ENCODE measurements at places on chromosomes 12 and 14.

DNA sequence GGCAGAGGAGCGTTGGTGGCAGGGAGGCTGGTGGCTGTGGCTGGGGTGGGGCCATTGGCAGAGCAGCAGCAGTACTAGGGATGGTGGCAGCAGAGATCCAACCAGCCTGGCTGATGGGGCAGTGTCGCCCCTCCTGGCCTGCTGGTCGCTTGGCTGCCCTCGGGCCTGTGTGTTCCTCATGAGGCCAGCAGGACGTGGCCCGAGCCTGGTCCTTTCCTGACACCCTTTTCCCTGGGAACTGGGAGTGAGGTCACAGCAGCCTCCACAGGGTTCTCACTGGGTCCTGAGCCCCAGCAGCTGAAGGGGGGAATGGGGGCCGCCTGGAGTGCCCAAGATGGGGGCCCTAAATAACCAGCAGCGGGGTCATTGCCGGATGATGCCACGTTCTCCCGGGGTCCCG is 46.1 kb downstream of the KIF26A start:
- no peak for DNase-seq

DNA sequence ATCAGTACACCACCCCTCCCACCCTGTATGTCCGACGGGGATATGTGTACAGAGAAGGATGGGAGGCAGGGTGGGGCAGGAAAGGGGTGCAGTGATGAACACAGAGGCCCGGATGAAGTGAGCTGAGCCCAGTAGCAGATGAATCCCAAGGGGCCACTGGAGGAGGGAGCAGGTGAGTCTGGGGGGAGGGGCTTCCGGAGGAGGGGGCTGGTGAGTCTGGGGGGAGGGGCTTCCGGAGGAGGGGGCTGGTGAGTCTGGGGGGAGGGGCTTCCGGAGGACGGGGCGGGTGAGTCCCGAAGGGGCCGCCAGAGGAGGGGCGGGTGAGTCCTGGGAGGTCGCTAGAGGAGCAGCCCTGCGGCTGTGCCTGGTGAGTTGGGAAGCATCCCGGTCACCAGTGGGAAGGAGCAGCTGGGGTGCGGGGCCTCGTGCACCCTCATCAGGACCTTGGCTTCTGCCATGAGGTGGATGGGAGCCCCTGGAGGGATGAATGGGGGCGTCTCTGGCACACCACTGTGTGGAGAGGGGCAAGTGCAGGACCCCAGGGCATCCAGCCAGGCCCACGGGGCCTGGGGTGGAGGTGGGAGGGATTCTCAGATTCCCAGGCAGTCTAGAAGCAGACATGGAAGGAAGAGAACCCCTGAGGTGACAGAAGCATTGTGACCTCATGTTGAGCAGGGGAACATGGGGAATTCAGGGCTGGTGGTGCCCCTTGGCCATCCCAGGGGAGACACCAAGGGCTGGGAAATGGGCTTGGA is 14.0 kb downstream of the BEGAIN start:
- no peak for DNase-seq

DNA sequence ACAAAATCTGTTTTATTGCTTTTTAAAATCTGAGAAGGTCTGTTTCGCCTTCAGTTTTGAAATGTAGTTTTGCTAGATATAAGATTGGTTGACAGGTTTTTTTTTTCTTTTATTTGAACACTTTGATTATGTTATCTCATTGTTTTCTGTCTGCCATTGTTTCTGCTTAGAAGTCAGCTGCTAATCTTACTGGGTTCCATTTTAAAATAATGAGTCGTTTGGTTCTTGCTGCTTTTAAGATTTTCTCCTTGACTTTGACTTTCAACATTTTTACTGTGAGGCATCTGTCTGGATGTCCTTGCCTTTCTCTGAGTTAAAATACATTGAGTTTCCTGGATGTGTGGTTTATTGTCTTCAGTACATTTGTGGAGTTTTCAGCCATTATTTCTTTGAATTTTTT is 56.7 kb downstream of the ADIPOR2 start:
- DNase-seq, result no peak

DNA sequence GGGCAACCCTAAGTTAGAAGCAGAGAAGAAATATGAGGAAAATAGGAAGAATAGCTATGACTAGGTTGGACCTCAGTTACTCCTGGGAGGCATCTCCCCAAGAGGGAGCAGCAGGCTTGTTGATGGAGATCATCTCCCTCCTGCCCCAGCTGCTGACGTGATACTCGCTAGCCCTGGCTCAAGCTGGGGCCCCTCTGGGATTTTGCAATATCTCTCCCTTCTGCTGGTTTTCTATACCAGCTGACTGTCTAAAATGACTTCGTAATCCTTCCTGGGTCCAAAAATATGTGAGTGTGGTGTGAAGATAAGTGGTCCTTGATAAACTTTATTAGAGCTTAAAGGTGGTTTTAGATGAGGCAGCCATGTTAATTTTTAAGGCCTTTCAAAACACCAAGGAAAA is 4.5 kb upstream of the HECTD4 start:
- peak; percentile 84 for DNase-seq

DNA sequence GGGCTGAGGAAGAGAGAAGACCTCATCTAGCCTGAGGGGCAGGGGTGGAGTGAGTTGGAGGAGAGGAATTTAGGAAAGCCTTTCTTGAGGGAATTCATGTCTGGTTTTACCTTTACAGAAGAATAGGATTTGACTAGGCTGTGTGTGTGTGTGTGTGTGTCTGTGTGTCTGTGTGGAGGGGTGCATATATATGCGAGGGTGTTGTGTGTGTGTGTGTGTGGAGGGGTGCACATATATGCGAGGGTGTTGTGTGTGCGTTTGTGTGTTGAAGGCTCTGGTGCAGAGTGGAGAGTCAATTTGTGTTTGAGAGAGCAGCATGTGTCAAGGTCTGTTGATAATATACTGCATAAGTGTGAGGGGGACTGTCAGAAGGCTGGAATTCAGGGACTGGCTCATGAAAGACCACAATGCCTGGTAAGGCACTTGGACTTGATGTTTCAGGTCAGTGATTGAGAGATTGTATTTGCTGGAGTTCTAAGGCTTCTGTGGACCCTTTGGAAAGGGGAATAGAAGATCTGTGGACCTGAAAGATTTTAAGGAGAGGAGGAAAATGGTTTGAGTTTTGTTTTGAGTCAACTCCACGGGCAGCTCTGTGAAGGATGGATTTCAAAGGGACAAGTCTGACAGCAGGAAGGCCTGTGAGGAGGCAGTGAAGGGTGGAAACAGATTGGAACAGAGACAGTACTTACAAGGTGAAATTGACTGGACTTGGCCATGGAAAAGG is 34.6 kb downstream of the TBC1D30 start:
- no peak for DNase-seq

- no peak for DNase-seq
These were observed 524 bp upstream of the CDK4 start for GRCh38 chr12:57752668-57753000.

DNA sequence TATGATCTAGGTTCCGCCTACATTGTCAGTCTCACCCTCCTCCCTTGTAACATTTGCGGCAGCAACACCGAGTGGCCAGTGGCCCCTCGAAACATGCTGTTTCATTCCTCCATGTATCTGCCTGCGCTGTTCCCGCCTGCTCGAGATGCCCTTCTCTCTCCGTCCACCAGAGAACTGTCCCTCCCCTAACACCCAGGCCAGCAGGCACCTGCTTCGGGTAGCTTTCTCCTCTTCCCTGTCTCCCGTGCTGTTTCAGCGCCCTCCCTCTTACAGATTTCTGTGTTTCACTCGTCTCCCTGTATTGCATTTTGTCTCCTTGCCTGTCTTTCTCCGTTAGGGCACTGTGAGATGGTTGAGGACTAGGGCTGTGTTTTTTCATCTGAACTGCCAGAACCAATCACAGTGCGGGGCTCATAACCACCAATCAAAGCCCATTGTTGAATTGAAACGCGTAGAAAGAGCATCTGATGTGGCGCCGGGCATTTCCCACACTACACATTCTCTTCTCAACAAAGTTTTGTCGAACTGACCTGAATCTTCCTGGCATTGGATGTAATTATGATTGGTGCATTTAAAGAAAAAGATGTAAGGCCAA is 40.9 kb upstream of the ELK3 start:
- DNase-seq, result no peak

- no peak for DNase-seq
These were observed 82.3 kb upstream of the ST8SIA1 start for GRCh38 chr12:22416801-22417200.

- peak; percentile 47 for DNase-seq
These were observed 89.0 kb upstream of the BCL11B start for GRCh38 chr14:99360774-99361595.

- DNase-seq, result no peak
These were observed 2.2 kb upstream of the DCD start for GRCh38 chr12:54650409-54650808.

DNA sequence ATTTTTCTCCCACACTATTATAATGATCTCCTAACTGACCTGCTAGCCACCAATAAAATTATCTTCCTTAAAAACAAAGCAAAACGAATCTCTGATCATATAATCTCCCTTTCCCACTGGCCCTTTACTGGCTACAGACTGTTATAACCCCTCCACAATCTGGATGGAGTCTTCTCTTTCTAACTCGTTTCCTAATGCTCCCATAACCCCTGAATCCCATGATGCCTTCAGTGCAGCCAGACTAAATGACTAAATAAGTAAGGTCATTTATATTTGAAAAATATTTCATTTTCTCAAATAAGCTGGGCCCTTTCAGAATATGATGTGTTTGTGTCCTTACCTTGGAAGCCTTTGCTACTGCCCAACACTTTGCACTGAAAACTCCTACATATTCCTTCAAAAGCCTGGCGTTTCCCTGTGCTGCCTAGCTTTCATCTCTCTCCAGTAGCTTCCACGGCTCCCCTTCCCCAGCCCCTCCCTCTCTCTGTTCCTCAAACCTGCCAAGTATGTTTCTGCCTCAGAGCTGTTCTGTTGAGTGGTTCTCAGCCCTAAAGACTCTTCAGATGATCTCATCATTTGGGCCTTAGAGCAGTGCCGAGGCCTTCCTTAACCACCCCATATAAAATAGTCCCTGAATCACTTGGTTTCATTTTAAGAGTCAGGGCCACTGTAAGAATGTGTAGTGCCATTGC is 91.7 kb downstream of the MYRFL start:
- no peak for DNase-seq

DNA sequence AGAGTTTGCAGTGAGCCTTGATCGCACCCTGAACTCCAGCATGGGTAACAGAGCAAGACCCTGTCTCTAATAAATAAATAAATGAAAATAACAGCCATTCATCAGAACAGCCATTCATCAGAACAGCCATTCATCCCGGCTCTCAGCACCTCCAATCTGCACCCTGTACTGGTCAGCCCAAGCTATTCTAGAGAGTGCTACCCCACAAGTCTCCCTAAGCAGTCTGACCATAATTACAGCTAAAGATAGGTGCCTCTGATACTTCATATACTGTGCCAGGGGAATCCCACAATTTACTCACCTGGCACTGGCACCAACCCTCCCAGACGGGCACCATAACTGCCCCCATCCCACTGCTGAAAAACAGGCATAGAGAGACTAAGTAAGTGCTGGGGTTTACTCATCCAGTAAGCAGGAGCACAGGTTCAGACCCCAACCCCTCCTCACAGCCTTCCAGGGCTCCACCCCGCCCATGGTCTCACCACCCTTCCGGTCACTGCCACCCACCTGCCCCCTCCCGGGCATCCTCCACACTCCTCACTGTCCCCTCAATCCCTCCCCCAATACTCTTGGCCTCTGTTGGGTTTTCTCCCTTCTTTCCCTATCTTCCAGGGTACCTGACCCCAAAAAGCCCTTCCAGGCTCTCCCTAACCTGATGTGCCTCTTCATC is 15.2 kb upstream of the EIF5 start:
- no peak for DNase-seq

DNA sequence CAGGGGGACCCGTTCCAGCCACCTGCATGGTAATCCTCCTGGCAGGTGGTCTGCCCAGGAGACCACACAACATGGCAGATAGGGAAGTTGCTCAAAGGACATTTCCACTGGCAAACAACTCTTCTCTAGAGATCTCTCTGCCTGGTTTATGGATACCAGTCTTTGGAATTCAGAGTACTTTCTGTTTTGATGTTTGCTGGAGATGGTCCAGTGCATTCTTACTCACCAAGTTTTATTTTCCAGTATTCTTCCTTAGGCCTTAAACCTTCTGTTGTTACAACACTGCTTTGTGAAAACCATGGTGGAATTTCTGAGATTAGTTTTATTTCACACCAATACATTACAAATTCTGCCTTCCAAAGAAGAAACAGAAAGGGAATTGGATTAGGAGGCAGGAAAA is 428.3 kb downstream of the FUT8 start:
- no peak for DNase-seq

DNA sequence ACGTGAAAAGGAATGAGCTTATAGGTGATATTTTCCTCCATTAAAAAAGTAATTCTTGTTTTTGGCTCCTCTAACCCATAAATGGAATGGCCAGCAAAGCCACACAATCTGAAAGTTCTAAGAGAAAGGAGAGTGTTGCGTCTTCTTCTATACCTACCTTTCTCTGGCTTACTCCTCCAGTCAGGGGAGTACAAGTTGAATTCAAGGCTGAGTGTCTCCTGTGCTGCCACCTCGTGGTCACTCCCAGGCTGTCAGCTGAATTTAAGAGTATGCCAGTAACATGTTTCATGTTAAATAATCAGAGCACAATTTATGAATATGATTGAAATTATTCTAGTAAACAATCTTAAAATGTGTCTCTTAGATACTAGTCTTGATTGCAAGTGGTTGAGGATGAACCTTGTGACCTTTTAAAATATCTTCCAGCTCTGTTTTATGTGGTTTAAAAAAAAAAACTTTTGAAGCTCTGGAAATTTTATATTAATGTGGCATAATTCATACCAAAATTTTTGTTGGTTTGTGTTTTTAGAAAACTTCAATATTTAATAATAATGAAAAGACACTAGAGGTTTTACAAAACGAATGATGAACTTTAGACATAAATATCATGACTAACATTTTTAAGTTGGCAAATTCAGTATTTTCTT is 31.7 kb downstream of the PTHLH start:
- peak; percentile 91 for DNase-seq

GRCh38 chr14:45819107-45819506 is 566.1 kb upstream of the MIS18BP1 start:
- no peak for DNase-seq

GRCh38 chr14:52121441-52121840 is 52.6 kb upstream of the NID2 start:
- no peak for DNase-seq

DNA sequence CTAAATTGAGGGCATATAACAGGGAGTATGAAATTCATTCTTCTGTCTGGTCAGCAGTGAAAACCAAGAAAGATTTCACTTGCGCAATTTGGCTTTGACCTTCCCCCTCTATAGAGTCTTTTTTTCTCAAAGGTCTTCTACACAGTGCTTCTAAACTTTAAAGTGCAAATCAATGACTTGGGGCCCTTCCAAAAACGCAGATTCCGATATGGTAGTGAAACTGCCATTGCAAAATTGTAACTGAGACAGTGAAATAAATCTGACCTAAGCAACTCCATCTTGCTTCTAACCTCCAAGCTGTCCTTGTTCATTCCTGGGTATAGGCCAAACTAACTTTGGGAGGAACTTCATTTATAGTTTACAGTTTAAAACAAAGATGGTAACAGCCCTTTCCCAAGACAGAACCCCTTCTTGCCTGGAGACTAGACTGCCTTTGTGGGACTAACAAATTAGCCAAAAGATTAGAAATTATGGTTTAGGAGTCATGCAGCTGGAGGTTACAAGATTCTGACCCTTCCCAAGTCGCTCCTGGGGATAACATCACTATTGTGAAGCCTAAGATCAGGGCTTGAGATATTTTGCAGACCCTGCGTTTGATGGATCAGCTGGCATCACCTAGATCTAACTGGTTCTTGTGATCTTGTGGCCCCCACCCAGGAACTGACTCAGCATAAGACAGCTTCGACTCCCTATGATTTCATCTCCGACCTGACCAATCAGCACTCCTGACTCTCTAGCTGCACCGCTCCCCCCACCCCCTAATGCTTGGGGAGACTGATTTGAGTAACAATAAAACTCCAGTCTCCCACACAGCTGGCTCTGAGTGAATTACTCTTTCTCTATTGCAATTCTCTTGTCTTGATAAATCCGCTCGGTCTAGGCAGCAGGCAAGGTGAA is 5.0 kb downstream of the SLC25A21 start:
- no peak for DNase-seq

All from NB4 (cell line).